ENCODE measurements at places on chromosomes 2 and 18.

GRCh38 chr2:116915673-116916072 is 898.8 kb upstream of the DDX18 start:
- no peak for DNase-seq

- no peak for DNase-seq
Measured at GRCh38 chr2:118645876-118646275, 201.6 kb downstream of the EN1 start.

DNA sequence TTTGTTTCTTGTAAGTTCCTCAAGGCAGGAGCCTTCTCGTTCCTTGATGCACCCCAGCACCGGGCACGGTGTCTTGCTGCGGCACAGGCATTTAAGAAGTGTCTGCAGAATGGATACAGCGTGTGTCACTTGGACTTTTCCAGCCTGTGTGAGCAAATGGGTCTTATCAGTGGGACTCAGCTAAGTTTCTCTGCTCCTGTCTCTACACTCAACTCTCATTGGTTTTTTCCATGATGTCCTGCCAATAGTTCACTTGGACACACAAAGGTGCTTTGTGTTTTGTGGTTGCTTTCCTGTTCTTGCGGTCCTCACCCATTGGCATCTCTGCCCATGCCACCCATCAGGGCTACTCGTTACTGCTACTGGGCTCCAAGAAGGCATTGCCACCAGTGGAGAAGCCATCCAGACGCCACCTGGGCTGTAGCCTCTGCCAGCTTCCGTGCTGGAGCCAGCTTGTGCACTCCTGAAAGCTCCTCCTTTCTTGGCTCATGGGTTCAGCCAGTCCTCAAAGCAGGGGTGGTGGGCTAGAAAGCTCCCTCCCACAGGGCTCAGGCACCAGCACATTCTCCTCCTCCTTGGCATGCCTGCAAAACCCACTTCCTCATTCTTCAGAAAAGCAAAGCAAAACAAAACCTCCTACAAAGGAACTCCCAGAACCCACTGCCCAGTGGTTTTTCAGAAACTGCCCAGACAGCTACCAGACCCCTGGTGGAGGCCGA is 41.4 kb downstream of the IL1R2 start:
- DNase-seq = peak; percentile 4

- no peak for DNase-seq
Measured at GRCh38 chr18:48303883-48304282, 105.3 kb downstream of the ZBTB7C start.

GRCh38 chr2:124213977-124214587 is 189.0 kb downstream of the CNTNAP5 start:
- DNase-seq = no peak

GRCh38 chr2:75289771-75290170 is 90.5 kb upstream of the TACR1 start:
- DNase-seq = no peak

- no peak for DNase-seq
Measured at GRCh38 chr2:197328461-197328860, 17.9 kb upstream of the ANKRD44 start.

DNA sequence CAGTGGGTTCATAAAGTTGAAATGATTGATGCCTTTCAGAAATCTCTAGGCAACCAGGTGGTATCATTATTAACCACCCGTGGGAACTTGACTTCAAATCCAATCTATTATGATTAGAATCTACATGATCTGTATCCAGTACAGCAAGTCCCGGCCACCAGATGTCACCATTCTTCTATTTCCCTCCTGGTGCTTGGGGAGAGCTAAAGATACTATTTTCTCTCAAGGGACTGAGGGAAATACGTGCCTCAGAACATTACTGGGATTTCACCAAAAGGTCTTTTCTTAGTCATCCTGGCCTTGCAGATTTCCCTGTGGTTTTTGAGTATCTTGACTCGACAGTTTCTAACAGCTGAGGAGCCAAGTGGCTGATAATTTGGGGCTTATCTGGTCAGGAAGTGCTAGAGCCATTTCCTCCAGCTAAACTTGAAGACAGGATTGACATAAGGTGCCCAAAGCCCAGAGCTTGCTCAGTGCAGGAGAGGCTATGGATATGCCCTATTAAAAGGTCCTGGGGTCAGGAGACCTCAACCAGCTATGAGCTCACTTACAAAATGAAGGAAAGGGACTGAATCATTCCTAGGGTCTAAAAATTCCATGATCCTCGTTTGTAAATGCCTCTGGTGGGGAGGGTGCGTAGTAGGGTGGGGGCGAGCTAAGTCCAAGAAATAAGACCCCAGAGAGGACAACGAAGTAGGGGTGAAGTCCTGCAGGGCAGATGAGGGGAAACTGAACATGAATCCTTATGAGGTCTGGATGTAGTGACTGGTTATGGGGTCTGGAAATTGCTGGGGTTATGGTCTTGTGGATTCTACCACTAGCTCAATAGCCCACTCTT is 135.4 kb upstream of the MGAT5 start:
- DNase-seq = peak; percentile 68

DNA sequence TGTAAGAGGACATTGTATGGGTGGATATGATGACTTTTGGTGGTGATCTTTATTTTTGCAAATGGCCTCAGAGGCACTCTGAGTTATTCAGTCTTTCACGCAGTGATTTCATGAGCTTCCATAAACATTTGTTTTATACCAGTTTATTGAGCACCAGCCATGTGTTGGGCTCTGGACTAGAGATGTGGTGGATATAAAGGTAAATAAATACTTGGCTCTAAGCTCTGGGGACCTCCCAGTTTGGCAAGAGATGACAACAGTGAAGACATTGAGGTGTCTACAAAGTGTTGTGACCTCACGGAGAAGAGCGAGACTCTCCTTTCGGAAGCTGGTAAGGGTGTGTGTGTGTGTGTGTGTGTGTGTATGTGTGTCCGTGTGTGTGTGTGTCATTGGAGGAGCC is 146.4 kb downstream of the TANC1 start:
- DNase-seq = no peak

- no peak for DNase-seq
Measured at GRCh38 chr2:7627583-7627982, 710.4 kb downstream of the RNF144A start.

- no peak for DNase-seq
Measured at GRCh38 chr18:48065601-48065995, 135.1 kb upstream of the SMAD2 start.

GRCh38 chr2:13537771-13538349 is 821.1 kb downstream of the TRIB2 start:
- DNase-seq = no peak

DNA sequence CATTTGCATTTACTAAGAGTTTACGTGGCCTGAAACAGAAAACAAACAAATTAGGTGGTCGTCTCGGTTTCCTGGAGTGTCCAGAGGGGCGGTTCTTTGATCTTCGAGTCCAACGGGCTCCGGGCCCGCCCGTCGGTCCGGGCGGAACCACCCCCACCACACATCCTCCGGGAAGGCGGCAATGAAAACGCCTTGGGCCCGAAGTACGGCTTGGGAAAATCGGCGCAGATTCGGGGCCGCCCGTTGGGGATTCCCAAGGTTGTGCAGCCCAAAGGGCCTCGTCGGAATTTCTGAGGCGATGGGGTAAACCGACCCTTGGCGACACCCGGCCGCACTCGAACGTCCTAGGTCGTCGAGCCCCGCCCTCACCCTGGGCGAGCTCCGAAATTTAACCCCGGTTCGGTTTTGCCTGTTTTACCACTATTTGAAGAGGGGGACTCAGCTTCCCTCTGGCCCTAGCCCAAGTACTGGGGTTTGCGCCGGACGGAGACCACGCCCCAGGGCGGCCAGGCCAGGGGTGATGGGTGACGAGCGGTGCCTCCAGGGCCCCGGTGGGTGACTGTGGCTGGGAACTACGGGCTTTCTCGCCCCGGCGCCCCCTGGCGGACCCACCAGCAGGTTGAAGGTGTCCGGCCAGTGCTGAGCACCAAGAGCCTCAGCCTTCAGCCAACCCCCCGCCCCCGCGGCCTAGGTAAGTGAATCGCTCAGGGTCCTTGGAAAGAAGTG is 1.9 kb upstream of the CFAP53 start:
- DNase-seq = peak; percentile 50

GRCh38 chr2:151771599-151772358 is 37.5 kb upstream of the NEB start:
- DNase-seq = no peak

GRCh38 chr2:41719756-41720155 is 328.1 kb upstream of the PKDCC start:
- no peak for DNase-seq

DNA sequence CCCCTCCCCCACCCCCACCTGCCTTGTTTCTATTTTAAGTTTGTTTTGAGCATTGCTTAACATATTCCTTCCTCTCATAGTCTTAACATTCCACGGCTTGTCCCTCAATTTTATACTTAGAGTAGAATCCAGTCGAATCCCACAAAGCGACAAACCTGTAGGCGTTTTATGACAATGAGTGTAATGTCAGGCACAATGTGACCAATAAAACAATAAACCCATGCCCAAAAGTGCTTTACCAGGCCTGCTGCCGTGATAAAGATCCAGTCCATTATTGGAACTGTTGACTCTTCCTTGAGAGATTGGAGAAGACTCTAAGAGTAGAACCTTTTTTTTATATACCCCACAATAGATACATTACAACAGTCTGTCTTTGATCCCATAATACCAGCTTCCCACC is 6.2 kb upstream of the MRO start:
- DNase-seq = no peak

GRCh38 chr2:176128982-176129796 is at the start of gene HOXD8:
HOXD8 (plus strand) TSS chr2:176129705; CDS start chr2:176130367, 662 bp downstream.
- no peak for DNase-seq

DNA sequence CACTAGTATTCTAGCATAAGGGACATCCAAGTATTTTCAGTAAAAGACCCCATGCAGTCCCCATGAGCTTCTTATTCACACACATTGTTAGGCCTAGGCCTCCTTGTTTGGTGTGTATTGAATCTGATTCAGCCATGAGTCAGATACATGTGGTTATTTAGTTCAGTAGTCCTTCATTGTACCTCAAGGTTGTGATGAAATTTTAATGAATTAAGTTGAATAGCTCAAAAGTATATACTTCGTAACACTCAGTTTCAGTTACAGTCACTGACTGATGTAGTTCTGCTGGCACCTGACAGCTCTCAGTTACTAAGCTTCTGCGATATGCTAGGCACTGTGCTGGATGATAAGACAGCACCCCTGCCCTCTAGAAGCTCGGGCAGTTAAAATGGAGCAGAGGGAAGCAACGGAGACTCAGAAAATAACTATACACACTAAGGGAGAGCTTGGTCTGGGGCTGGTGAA is 86.4 kb downstream of the XRCC5 start:
- no peak for DNase-seq

GRCh38 chr18:64180171-64180570 is 31.3 kb upstream of the LINC00305 start:
- no peak for DNase-seq

DNA sequence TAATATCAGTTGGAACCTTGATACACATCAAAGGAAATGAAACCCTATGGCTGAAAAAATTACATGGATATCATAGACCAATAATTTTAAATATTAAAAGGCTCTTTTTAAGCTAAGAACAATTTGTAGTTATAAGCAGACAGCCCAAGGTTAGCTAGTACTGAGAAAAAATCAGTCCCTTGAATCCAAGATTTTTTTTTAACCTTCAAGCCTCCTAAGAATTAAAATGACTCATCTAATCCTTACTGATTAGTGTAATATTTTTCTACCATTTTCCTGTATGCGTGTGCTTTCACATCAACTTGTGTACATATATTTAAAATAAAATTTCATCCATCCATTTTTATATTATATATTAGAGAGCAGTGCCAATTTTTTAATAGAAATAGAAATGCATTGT is 1004.9 kb upstream of the ZEB2 start:
- DNase-seq = no peak

GRCh38 chr2:216546641-216547403 is 48.2 kb downstream of the RPL37A start:
- no peak for DNase-seq

- DNase-seq = no peak
Measured at GRCh38 chr2:81290846-81291245, 986.3 kb upstream of the LRRTM1 start.

DNA sequence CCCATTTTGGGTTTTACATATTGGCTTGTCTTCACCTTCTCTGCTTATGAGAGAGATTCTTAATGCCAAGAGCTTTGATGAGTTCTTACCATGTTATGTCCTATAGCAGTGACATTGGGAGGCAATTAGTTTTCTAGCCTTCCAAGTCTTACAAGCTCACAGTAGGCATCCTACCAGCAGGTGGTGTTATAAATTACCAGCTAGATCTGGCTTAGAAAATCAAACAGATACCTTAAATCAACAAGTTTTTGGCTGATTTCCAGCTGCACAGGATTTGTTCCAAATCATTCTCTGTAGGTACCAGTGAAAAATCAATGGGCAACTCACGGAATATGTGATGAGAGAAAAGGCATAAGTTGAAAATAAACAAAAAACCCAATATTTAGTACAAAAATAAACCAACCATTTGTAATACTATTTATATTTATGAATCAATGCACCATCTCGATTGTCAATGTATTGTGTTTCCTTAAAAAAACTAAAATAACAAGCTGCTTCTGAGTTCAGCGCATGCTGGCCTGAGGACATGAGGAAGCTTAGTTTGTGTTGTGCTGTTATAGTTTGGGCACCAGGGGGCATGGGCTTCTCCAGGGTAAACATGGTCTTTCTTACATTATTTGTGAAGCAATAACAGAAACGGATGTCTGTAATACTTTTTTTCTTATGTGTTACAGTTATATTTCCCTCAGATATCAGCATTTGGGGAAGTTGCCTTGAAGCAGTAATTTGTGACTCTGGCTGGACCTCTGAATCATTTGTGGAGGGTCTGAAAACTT is 34.1 kb upstream of the NXPH2 start:
- no peak for DNase-seq

DNA sequence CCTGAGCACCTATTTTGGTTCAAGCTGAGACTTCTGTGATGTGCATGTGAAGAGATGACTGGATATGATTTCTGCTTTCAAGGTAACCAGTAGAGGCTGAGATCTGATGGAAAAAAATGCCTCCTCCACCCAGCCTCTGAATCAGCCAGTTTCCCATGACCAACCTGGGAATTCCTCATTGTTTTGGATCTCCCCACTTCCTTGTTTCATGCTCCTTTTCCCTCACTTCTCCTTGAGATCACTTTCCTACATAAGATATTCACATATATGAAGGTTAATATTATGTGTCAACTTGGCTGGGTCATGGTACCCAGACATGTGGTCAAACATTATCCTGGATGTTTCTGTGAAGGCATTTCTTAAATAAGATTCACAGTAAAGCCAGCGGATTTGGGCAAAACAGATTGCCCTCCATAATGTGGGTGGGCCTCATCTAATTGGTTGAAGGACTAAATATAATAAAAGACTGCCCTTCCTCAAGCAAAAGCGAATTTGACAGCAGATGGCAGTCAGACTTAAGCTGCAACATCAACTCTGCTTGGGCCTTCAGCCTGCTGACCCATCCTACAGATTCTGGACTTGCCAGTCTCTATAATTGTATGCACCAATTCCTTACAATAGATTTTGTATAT is 379.4 kb downstream of the TNS1 start:
- DNase-seq = no peak

All from activated naive CD4-positive, alpha-beta T cell (primary cell).